ENCODE measurements at places on chromosomes 4 and X. TPM values are rescaled to one million over a fixed set of nuclear protein-coding genes. Genes with fewer than 3 reads are reported as not detected.
A peak's percentile ranks its signal among the peaks of the same experiment; 100 is the strongest.

DYNLT3 gene
- 20.7 TPM for total RNA-seq

SATL1 gene
- not detected for total RNA-seq

MAGEA1 gene
- 15.2 TPM for total RNA-seq

BCORL1 gene
- total RNA-seq = 1.6 TPM

DNA sequence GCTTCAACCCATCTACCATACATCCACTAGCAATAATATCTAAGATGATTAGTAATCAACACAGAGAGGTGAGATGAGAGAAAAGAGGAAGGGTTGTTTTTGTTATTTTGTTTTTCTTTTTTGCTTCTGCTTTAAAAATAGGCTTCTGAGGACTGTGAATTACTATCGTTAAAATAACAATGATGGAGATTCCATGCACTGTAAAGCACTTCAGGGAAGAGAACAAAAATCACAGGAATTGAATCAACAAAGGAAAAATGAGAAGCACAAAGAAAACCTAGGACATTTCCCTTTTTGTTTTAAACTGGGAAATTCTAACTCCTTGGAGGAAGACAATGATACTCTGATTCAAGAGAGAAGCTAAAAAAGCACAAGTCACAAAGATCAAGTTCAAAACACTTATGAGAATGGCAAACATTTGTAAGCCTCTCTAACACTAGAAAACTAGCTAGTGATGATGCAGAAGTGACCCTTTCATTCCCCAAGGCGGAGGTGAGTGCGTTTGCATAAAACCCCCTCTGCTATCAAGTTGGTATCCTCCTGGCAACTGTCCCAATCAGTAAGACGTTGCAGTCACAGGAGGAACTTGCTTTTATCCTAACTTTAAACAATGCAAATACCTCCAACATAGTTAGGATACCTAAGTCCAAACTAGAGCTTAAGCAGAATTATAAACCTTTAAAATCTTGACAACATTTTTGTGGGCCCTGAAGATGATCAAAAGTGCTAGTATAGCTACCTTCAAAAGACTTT is 308.5 kb downstream of the CAMK2D start:
- peak; percentile 19 for DNase-seq

GRCh38 chr4:41532882-41533281 is 5.1 kb upstream of the LIMCH1 start:
- DNase-seq = peak; percentile 38

GRCh38 chr4:172207886-172208285 is 394.7 kb downstream of the GALNTL6 start:
- no peak for DNase-seq

- no peak for DNase-seq
Observed at GRCh38 chr4:5524446-5525299, 183.7 kb downstream of the EVC2 start.

GRCh38 chrX:110374559-110374958 is 15.9 kb downstream of the RTL9 start:
- no peak for DNase-seq

- peak; percentile 1 for DNase-seq
Observed at GRCh38 chrX:64338296-64338695, 57.0 kb downstream of the MTMR8 start.

GRCh38 chrX:54306379-54306778 is 51.5 kb downstream of the WNK3 start:
- DNase-seq = no peak

- no peak for DNase-seq
Observed at GRCh38 chr4:31016322-31017061, 296.3 kb downstream of the PCDH7 start.
